Amniotic stem cell (primary cell): ENCODE measurements at places on chromosomes 2 and 18.

DNA sequence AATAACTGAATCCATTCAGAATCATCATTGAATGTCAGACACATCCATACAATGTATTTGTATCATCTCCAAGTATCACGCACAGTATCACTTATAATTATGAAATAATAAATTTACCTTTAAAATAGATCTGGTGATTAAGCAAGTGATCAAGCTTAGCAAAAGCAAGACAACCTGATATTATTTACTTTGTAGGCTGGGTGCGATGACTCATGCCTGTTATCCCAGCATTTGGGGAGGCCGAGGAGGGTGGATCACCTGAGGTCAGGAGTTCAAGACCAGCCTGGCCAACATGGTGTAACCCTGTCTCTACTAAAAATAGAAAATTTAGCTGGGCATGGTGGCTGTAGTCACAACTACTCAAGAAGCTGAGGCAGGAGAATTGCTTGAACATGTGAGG, 421.0 kb upstream of the NETO1 start:
- DNase-seq: no peak

DNA sequence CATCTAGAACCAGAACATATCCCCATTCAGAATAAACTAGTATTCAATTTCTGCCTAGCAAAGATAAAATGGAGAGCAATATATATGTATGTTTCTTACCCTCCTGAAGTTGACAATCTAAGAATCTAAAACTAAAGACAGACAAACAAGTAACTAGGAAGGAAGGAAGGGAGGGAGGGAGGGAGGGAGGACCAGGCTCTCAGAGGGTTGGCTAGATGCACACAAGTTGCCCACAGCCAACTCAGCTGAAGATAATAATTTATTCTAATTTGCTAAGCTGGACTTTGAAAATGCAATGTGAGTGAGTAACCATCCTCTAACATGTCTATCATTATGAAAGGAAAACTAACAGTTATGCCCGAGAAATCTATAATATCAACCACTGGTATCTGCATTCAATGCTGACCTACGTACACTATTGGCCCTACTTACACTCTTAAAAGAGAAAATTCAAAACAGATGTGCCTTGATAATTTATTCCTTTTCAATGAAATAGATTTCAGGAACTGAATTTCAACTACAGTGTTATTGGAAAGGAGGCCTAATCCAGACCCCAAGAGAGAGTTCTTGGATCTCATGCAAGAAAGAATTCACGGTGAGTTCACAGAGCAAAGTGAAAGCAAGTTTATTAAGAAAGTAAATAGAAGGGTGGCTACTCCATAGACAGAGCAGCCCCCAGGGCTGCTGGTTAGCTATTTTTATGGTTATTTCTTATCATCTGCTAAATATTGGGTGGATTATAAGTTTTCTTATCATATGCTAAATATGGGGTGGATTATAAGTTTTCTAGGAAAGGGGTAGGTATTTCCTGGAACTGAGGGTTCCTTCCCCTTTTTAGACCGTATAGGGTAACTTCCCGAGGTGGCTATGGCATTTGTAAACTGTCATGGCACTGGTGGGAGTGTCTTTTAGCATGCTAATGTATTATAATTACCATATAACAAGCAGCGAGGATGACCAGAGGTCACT, 288.5 kb upstream of the SLC39A10 start:
- no peak for DNase-seq

DNA sequence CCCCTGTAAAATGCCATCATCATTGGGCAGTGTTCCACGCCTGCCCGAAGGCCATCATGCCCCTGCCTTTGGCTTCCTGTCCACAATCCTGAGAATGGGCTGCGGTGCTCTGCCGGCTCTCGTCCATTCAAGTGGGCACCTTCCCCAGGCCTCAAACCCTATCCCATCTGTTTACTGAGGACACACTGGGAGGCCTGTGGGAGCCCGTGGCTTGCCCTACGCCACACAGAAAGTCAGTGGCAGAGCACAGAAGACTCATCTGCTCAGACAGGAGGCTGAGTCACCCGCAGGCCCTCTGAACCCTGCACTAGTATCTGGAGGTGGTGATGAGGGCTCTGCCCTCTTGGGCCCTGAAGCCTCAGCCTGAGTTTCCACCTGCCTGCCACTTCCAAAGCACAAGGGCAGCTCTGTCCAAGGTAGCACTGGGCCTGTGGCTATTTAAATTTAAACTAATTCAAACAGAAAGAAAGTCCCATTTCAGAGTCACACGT, 19.1 kb upstream of the ANKRD53 start:
- DNase-seq: no peak

DNA sequence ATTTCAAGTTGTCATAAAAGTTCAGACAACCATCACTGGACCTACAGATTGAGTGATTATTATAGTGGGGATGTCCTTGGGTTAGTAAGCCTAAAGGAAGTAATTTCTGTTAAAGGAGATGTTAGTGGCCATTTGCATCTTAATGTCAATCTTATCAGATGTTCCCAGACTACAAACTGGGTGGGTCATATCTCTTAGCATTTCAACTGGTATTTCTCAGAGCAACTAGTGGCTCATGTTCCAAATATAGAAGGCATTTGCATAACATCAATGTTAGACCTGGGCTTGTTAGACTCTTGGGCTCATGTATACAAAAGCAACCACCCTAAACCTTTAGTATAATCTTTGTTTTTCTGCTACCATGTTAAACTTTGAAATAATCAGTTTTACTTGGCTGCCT, 17.9 kb downstream of the PLEKHA3 start:
- DNase-seq: no peak

DNA sequence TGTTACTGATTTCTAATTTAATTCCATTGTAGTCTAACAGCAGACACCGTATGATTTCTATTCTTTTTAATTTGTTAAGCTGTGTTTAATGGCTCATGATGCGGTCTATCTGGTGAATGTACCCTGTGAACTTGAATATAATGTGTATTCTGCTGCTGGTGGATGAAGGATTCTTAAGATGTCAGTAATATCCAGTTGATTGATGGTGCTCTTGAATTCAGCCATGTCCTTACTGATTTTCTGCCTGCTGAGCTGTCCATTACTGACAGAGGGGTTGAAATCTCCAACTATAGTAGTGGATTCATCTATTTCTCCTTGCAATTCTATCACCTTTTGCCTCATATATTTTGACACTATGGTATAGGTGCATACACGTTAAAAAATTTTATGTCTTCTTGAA, 373.3 kb upstream of the RAB12 start:
- no peak for DNase-seq

DNA sequence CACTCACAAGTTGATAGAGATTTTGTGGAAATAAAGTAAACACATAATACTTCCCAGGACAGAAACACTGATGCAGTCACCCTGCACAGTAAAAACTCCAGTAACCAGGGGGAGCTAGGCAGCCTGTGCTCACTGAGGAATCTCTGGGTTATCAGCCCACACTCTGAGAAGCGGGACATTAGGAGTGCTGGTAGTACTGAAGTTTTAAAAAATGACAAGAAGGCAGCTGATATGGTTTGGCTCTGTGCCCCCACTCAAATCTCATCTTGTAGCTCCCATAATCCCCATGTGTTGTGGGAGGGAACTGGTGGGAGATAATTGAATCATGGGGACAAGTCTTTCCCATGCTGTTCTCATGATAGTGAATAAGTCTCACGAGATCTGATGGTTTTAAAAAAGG, 31.4 kb downstream of the KCTD1 start:
- no peak for DNase-seq

DNA sequence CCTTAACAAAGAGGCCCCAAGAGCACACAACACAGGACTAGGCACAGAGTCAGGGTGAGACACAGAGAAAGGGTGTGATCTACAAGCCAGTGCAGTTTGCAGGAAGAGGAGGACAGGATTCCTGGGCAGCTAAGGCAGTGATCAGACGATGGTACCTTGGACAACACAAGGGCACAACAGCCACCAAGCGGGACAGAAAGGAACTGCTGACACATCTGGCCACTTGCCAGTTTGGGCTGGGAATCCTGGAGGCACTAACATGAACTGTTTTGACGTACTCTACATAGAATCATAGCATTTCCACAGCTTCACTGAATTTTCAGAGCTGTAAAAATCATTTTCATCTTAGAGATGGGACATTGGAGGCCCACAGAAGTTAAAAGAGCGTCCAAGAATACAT, 221.5 kb upstream of the SLC35G4 start:
- DNase-seq: no peak

DNA sequence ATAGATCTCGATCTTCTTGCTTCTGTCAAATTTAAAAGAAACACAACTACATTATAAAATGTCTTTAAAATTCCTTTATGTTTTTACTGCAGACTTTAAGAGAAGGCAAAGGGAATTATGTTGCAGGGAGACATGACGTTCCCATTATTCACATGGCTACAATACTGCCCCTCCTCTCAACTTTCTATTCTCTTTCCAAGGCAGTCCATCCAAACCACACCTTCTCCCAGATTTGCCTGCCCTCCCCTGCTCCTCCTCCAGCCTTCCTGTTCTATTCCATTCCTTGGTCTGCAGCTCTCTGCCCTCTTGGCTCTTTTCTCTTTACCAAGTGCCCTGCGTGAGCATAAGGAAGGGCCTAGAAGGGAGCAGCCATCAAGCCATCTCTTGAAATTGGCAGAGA, 61.3 kb downstream of the NABP1 start:
- DNase-seq: no peak

DNA sequence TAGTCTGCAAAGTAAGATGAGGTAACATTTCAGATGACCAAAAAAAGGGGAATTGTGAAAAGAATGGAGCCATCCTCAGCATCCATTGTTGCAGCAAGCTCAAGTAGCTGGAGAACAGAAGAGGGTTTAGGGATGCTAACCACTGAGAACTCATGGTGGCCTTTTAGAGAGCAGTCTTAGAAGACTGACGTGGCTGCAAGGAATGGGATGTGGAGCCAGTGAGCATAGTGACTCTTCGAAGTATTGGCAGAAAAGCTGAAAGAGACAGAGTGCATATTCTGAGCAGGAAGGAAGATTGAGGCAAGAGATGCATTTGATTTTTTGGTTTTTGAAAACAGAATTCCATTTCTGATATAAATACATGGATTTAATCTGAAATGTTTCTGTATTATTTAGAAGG, 151.2 kb downstream of the UBE2E3 start:
- DNase-seq: no peak

DNA sequence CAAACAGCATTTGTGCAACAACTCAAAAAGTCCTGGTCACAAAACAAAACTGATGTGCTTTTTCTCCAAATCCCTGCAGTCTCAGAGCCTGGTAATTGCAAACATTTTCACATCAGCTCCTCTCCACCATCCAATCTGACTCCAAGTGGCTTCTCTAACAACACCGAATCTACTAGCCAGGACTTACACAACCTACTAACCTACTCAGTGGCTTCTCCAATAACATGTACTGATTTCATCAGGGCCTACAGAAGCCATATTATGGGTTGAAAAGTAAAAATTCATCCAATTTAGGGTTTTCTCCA, 104.3 kb downstream of the COLEC12 start:
- DNase-seq: no peak

DNA sequence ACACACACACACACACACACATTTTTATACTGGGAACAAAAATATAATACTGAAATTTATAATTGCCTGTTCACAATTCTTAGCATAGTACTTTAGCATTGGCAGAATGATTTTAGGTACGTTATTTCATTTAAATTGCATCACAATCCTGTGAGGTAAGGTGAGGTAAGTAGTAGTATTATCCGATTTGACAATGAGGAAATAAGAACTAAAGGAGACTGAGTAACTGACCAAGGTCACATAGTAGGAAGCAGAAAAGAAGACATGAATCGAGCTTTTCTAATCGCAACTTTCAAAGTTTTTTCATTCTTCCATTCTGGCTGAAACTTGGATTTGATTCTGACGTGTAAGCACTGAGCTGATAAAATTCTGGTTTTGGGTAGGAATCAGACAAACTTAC, 351.2 kb downstream of the KIAA1328 start:
- DNase-seq: no peak

GRCh38 chr2:70344195-70344594, 42.3 kb upstream of the FAM136A start:
- no peak for DNase-seq

DNA sequence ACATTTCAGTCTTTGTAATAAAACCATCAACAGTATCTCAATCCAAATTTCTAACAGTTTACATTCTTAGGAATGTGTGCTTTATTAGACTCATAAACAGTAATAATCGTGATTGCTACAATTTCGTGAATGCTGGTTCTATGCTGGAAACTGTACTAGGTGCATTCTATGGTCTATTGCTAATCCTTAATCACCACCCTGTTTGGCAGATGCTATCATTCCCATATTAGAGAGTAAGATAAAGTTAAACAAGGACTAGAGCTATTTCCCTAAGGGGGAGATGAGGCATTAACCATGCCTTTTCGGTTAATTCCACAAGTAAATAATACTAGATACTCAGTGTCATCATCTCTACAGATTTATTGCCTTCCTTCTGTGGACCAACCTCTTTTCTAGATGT, 244.0 kb downstream of the PAX3 start:
- DNase-seq: no peak

GRCh38 chr2:236642125-236642524, 72.5 kb downstream of the ACKR3 start:
- no peak for DNase-seq

DNA sequence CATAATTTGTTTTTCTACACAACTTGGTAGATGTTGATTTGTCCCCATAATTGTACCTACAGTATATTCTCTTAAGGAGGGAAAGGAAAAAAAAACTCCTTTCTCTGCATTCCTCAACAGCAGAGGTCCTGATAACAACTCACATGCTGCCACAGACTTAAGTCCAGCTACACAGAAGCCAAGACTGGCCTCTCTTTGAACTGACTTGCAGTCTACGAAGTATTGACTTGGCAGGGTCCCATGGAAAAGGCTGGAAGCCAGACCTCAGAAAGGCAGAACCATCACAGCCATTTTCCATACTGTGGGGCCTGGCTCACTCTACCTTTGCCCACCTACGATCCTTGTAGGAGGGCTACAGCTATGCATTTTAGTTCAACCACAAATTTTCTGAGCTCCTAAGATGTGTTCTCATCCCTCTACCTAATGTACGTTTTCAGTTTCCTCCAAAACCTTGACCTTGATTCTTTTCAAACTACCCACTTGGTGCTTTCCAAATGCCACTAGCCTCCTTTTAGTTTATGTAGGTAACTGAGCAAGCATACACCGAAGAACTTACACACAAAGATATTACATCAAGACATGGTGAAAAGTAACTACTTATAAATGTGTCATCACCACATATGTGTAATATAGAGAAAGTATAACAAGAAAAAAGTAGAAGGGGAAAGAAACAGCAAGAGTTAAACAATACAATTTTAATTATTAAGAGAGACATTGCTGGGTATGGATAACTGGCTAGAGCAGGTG, 12.2 kb downstream of the LONRF2 start:
- DNase-seq: no peak

DNA sequence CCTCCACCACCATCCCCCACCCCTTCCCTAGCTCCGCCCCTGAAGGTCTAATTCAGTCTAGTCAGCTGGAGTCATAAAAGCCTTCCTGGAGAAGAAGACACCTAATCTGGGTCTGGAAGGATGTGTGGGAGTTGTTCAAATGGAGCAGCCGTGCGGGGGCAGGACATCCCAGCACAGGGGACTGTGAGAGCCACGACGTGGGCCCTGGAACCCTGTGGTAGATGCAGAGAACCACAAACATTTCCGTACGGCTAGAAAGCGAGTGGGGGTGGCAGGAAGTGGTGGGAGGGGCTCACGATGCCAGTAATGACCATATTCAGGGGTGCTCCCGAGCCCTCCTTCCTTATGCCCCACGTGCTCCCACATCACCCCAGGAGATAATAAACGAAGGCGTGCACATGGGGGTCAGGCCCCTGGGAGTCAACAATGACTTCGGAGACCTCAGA, 20.9 kb upstream of the COL6A3 start:
- DNase-seq: no peak

GRCh38 chr2:68992933-68993332, 18.5 kb downstream of the GKN1 start:
- DNase-seq: no peak

- no peak for DNase-seq
These were observed 48.0 kb downstream of the MGAT5 start for GRCh38 chr2:134301928-134302260.
